Panc1 (cell line): ENCODE measurements at places on chromosomes 13 and 19.
A peak's percentile ranks its signal among the peaks of the same experiment; 100 is the strongest.

DNA sequence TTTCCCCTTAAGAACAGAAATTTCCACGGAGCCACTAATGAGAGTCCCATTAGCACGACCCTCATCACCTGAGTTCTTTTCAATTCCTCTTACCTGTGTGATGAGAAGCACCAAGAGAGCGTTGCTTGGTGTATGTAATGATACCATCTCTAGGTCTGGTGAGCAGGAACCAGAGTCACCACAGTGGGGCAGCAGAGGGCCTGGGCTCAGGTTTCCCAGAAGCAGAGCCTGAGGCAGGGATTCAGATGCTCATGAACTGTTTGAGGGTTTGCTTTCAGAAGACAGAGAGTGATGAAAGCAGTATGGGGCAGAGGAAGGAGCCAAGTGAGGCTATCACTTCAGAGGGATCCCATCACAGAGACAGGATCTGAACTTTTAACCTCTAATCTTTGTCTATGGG, 3.1 kb upstream of the PTPRH start:
- DNase-seq = no peak

DNA sequence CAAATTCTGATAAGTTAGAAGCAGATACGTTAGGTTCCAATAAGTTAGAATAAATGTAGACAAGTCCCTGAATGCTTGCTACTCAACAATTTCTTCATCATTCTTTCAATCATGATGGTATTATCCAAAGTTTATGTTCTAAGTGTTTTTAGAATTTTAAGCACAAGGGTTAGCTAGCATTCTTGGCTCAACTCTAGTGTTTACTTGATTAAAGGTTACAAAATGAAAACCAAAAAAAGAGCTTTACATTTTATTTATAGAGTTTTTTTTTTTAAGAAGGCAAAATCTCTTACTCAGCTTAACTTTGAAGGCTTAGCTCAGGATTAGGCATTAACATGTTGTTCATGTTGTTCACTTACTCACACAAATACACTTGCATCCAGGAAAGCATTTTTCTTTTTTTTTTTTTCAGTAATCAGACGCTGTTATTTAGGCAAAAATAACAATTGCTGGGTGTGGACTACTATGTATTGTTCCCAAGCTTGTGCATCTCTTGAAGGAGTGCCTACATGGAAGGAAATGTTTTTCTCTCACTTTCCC, 420.6 kb downstream of the DCT start:
- DNase-seq = no peak

DNA sequence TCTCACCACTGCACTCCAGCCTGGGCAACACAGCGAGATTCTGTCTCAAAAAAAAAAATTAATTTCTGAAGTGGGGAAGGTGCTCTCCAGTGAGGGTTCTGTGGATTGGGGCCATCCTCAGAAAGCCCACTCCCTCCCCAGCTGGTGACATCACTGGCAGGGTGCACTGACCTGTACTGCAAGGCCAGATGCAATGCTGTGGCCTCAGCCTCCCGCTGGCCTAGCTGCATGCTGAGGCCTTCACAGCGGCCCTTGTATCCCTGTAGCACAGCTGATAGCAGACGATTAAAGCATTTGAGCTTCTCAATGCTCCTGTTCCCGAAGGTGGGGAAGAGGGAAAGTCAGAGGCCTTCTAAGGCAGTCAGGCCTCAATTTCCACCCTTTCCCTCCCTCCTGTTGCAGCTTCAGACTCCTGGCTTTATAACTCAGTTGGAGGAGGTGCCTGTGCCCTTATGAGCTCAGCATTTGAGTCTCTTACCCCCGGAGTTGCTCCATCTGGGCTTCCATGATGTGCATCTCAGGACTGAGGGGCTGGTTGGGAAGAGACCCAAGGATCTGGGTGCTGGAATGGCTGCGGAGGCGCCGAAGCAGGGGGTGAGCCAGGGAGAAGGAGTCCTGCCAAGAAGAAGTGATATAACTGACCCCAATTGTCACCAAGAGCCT, 5.3 kb downstream of the USHBP1 start:
- no peak for DNase-seq

DNA sequence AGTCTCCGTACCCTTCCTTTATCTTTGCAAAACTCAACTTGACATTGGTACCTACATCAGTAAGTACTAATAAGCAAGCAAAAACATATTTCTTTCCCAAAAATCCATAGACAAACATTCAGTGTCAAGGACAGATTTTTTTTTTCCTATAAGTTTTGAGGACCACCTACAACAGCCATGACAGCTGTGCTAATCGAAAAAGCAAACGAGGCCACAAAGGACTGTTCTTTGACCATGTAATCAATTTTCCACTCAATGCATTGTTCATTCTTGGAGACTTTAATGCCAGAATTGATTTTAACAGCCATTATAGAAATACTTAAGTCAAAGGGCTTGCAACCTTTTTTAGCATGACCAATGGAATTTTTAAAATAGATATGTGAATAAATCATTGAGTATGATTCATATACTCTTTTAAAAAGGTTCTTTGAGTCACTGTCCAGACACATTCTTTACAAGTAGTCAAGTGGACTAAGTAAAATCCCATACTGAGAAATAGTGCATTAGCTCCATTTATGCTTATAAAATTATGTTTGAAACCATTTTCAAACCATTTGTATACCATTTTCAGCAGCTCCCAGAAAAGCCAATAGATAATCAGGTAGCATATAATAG, 323.9 kb downstream of the MZT1 start:
- DNase-seq = no peak

DNA sequence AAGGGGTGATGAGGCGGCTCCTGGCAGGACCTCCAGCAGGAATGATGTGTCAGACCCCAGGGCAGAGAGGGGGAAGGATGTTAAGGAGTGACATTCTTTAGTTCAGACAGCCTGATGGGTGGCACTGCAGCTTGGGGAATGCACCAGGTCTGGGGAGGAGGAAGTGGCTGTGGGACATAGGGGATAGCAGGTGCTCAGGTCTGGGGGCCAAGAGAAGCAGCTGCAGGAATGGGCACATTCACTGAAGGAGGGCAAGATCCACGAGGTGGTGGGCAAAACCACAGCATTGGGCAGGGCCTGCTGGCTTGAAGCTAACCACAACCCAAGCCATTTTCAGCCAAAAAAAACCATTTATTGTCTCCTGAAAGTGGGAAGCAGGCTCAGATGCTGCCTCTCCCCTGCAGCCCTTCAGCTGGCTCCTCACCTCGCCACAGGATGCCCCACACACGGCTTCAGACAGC, 26.5 kb downstream of the COMP start:
- DNase-seq = no peak

GRCh38 chr19:39839678-39840327, 5.8 kb upstream of the DYRK1B start:
- DNase-seq = no peak

- DNase-seq = no peak
These were observed 102.4 kb upstream of the SERTM1 start for GRCh38 chr13:36571444-36571843.

- DNase-seq = no peak
These were observed 422 bp upstream of the ZNF575 start for GRCh38 chr19:43532571-43532961.

DNA sequence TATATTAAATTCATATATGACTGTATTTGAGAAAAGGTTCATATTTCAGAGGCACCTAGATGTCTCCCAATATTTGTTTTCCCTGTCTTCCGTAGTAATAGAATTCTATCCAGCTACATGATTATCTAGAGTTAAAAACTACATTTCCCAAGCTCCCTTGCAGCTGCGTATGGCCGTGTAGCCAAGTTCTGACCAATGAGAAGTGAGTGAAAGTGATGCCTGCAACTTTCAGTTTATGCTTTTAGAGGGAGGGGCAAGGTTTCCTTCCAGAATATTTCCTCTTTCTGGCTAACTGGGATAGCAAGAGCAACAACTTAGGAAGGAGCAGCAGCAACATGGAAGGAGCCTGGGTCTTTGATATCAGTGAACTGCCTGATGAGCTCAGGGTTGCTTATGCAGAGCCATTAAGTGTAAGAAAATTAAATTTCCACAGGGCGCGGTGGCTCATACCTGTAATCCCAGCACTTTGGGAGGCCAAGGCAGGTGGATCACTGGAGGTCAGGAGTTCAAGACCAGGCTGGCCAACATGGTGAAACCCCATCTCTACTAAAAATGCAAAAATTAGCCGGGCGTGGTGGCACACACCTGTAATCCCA, 23.2 kb upstream of the CYP2A13 start:
- DNase-seq = no peak

DNA sequence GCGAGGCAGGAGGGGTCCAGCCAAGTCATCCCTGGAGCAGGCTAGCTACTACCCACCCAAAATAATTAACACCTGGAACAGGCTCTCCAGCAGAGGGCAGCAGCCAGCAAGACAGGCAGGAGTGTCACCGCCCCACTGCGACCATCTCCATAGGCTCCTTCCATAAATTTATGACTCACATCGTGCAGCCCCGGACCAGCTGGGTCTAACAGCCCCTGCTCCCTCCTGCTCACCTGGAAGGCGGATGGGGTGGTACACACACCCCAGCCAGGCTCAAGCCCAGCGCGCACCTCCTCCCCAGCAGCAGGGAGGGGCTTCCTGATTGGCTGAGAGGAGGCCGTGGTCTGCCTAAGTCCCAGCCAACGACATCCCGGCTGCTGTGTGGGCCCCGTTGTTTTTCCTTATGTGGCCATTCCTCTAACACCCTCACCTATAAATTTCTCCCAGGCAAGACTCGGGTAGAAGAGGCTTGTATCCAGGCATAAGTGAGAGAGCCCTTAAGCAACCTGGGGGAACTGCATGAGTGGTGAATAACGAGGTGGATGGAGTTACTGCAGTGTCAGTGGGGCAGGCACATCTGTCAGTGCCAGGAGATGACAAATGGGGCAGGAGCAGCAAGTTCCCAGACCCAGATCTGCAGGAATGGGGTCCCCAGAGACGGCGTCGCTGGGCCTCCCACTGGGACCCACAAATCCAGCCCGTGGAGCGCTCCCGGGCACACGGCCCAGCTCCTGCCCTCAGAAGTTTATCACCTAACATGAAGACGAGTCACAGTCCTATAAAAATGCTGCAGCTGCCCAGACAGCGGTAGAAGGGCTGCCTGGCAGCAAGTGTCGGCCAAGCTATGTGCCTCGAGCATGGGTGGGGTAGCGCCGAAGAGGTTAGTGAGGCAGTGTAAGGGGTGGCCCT, 43.1 kb downstream of the CEBPG start:
- DNase-seq = no peak

DNA sequence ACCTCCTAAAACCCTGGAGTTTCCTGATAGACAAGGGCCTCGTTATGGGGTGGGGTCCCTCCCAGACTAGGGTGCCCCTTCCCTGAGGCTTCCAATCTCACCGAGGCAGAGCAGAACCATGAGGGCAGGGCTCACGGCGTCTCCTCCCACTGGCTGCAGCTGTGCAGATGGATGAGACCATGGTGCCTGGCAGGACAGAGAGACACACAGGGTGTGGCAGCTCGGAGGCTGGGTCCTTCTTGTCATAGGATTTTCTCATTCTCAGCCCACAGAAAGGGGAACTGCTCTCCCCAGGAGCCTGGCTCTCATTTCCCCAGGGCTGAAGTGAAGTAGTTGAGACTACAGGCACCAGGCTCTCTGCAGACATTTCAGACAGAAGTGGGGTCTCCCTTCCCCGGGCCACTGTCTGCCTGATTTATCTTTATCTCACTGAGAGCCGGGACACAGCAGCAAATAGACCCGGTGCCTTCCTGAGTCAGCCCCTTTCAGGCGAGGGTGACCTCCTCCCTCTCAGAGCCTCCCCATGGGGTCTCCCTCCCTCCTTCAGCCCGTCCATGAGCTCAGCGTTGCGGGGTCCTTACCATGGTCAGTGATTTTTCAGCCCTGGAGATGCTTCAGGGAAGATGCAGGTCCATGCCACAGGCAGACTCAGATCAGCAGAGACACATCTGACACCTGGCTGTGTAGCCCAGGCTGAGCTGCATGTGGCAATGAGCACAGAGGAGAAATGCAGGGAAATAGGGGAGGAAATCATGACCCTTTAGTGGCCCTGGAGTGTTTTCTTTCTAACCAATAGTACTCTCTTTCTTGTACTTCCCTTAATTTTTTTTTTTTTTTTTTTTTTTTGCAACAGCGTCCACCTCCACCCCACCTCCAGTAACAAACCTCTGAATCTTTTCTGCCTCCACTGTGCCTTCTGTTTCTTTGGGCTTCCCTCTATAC, at the start of gene LILRA5:
Gene LILRA5 (minus strand): TSS at position 731 of the 942 bp plus-strand sequence. CDS start 147 bp downstream, at position 584.
- no peak for DNase-seq

DNA sequence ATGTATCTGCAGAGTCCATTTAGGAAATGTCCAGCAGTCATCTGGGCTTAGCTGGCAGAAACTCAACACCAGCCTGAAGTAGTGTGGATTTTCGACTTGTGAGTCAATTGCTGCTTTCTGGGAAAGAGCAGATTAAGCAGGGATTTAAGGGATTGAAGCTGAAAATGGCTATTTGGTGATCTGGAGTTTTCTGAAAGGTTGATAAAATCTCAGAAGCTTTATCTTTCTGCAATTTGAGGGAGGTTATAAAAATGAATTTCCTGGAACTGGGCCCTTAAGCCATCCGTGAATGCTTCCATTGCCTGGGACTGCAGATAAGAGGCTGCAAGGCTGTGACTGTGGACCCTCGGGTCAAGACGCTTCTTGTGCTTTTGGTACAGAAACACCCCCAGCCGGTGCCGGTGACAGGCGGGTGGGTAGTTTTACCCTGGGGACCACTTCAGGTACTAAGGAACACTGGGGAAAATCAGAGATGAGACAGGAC, 61.5 kb downstream of the COL4A1 start:
- DNase-seq = no peak

GRCh38 chr19:15828121-15828610, 12.7 kb upstream of the OR10H1 start:
- DNase-seq = no peak

- peak; percentile 12 for DNase-seq
These were observed 873.8 kb downstream of the SLITRK6 start for GRCh38 chr13:84925443-84925842.

- DNase-seq = no peak
These were observed 19.2 kb downstream of the ITM2B start for GRCh38 chr13:48252176-48252575.

- no peak for DNase-seq
These were observed 23.0 kb downstream of the IER2 start for GRCh38 chr19:13173139-13173737.

DNA sequence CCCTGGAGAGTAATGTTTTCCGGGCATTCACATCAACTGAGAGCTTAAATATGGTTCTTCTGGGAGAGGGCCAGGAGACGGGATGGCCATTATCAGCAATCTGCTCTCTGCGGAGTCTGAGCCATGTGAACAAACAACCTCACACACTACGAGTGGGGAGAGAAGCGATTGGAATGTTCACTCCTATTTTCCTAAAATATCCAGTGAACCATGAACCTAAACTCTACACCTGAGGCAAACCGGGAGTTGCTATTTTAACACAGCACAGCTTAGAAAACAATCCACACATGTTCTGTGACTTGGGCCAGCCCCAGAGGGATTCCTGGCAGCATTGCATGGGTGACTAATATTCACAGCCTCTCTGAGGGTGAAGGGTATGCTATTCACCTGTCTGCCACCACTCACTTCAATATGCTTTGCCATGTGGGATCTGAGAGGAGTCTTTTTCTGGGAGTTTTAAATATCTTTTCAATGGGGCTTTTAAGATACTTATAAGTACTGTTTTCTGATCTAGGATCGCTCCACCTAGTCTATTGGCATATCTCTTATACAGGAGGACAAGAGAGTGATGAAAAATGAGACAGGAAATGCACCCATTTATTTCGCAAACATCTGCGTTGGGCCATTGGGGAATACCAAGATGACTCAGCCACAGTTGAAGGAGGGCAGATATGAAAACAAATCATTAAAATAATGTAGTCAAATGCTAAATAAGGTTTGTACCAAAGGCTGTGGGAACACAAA, 72.6 kb upstream of the SERP2 start:
- no peak for DNase-seq

GRCh38 chr13:51249255-51249654, 27.1 kb downstream of the FAM124A start:
- DNase-seq = no peak
